ENCODE measurements at places on chromosomes 2 and 18. TPM values are rescaled to one million over a fixed set of nuclear protein-coding genes. Genes with fewer than 3 reads are reported as not detected.

GALNT14 gene
- total RNA-seq = 2.1 TPM

CNTNAP5 gene
- total RNA-seq = not detected

ZFAND2B gene
- total RNA-seq = 30.4 TPM

USP40 gene
- total RNA-seq = 27.0 TPM

SPP2 gene
- total RNA-seq = not detected

C1QL2 gene
- not detected for total RNA-seq

SH2D6 gene
- total RNA-seq = not detected

UGT1A3 gene
- total RNA-seq = not detected

CLEC4F gene
- 0.10 TPM for total RNA-seq

ARHGAP15 gene
- total RNA-seq = not detected

POTEF gene
- under 0.01 TPM for total RNA-seq

CAPN14 gene
- total RNA-seq = not detected

IL1R1 gene
- 8.9 TPM for total RNA-seq

PELI1 gene
- total RNA-seq = 9.9 TPM

FIGN gene
- total RNA-seq = 0.13 TPM

CNDP1 gene
- total RNA-seq = not detected

SLC4A5 gene
- 0.05 TPM for total RNA-seq

STARD7 gene
- total RNA-seq = 113 TPM

NAT8 gene
- total RNA-seq = not detected

ETAA1 gene
- total RNA-seq = 20.1 TPM

ITSN2 gene
- 28.0 TPM for total RNA-seq

MATN3 gene
- total RNA-seq = 4.0 TPM

CIB4 gene
- not detected for total RNA-seq

PLEKHH2 gene
- total RNA-seq = 0.13 TPM

MERTK gene
- 13.4 TPM for total RNA-seq

OTOS gene
- not detected for total RNA-seq

FAM237A gene
- not detected for total RNA-seq

VWA3B gene
- not detected for total RNA-seq

TUBA4B gene
- not detected for total RNA-seq

PLCD4 gene
- 0.60 TPM for total RNA-seq

ACADL gene
- total RNA-seq = not detected

CWC22 gene
- total RNA-seq = 12.5 TPM

GATA6 gene
- 3.8 TPM for total RNA-seq

CCDC85A gene
- total RNA-seq = 12.7 TPM

SCN9A gene
- 0.30 TPM for total RNA-seq

AMER3 gene
- not detected for total RNA-seq

TFCP2L1 gene
- total RNA-seq = not detected

SKOR2 gene
- not detected for total RNA-seq

TUBA3E gene
- not detected for total RNA-seq

LYPD6 gene
- 3.9 TPM for total RNA-seq

STPG4 gene
- 0.33 TPM for total RNA-seq

CPS1 gene
- 1.5 TPM for total RNA-seq

RNF144A gene
- total RNA-seq = 14.3 TPM
